ENCODE measurements at places on chromosomes 7 and 10.

GRCh38 chr7:139909379-139910050 is 80.5 kb downstream of the TBXAS1 start:
- DNase-seq = no peak

DNA sequence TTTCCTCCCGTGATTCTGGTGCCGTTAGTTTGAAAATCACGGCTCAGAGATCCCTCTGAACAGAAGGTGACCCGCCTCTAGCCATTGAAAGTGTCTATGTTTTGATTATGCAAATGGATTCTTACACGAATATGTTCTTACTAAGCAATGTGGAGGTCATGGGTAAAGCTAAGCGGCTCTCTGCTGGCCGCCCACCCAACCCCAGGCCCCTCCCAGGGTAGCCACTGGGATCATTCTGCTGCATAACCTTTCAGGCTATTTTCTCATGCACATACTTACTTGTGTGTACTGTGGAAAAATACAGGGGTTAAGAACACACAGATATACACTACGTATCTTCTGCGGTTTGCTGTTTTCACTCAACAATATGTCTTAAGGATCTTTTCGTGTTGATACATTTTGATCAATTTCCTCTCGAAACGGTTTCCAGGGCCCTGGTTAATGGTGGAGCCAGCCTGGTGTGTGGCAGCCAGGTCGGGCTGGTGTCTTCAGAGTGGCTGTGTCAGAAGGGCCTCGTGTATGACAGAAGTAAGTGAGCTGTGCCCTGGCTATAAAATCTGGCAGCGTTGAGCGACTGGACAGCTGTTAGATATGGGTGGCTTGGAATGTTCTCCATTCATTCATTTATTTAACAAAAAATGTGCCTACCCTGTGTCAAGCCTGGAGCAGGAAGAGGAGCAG is 29.9 kb downstream of the ZNF783 start:
- no peak for DNase-seq

GRCh38 chr10:127556916-127557315 is 7.8 kb downstream of the NPS start:
- no peak for DNase-seq

DNA sequence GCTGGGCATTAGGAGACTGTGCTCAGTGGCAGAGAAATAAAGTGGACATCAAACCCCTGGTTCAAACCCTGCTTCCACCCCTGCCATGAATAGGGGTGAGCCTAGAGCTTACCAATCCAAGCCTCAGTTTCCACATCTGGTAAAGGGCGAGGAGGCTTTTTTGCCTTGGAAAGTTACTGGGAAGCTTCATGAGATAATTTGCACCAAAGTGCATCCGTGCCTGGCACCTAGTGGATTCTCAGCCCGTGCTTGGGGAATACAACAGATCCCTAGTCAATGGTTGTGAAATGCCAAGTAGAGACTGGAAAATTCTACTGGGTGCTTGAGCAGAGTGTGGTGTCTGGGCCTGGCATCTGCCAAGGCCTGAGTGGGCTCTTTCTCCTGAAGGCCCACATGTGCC is 158.7 kb upstream of the ZMIZ1 start:
- no peak for DNase-seq

DNA sequence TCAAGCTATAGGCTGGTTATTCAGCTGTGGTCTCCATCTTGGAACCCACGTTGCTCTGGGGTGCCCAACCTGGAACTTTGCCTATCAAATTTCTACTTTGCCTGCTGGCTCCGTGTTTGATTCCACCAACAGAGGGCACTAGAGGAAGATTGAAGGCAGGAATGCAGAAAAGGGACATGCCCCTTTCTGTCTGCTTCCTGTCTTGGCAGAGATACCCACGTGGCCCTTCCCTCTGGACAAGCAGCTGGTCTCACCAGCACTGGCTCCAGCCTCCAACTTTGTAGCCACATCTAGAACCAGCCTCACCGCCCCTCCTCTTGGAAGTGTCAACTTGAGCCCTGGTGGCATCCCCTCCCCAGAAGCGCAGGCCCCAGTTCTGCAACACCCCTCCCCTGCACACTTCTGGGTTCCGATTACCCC is 52.1 kb upstream of the ZNF438 start:
- peak; percentile 28 for DNase-seq

DNA sequence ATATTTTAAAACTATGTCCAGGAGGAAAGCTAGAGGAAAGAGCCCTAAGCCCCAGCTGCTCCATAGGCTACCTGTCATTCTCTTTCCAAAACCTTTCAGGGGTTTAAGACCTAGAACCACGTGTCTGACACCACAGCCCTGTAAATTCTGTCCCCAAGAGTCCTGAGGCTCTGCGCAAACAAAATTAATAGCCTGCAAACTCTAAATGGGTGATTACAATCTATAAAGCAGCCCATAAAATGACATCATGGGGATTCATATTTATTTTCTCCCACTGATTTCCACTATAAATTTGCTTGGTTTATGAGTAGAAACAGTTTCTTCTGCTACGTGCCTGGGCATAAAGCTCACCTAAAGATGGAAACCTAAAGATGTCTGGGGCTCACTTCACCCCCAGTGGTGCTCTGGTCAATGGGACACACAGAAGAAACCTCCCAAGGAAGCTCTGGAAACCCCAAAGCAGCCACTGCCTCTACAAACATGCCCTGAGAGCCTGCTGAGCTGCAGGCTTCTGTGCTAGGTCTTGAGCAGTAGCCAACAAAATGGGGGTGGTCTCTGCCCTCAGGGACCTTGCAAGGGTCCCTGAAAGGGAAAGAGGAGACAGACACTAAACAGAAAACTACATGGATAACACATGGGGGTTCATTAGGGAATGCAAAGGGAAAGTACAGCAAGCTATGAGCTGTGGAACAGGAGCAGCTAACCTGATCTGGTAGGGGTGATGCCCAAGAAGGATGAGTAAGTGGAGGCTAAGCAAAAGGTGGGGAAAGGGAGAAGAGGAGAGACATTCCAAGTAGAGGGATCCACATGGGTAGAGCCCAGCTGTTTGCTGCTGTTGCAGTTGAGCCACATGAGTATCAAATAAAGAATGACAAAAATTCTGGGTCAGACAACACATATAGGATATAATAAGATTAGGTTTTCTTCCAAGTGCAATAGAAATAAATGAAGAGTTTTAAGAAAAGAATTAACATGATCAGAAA is 331.7 kb downstream of the KCNMA1 start:
- no peak for DNase-seq

- DNase-seq = no peak
These were observed 140.8 kb downstream of the ETV1 start for GRCh38 chr7:13848681-13849131.

DNA sequence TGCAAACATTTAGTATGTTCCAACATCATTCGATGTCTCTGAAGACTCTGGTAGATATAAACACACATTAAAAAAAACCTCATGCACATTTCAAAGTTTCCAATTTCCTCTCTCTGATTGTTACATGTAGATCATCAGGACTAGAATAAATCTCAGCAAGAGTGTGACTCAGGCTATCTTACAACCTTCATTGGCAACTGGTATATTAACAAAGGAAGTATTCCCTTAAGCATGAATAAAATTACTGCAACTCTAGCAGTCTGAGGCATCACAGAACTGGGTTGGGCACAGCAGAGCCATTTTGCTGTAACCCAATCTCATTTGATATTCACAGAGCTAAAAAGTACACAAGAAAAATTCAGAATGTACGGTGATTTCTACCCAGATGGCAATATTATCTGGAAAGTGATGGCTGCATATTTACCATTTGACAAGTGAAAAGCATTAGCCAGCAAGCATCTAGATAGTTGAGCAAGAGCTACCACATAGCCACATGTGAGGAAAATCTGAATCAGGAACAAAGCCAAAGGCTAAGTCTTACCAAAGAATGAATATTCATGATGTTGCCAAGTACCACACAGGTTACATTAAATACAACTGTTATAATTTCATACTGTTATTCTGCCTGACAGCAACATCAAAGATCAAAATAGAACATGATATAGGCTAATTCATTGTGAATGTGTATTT is 232.2 kb downstream of the CRPPA start:
- DNase-seq = no peak

- no peak for DNase-seq
These were observed 12.1 kb upstream of the LAMB1 start for GRCh38 chr7:108014747-108015682.

DNA sequence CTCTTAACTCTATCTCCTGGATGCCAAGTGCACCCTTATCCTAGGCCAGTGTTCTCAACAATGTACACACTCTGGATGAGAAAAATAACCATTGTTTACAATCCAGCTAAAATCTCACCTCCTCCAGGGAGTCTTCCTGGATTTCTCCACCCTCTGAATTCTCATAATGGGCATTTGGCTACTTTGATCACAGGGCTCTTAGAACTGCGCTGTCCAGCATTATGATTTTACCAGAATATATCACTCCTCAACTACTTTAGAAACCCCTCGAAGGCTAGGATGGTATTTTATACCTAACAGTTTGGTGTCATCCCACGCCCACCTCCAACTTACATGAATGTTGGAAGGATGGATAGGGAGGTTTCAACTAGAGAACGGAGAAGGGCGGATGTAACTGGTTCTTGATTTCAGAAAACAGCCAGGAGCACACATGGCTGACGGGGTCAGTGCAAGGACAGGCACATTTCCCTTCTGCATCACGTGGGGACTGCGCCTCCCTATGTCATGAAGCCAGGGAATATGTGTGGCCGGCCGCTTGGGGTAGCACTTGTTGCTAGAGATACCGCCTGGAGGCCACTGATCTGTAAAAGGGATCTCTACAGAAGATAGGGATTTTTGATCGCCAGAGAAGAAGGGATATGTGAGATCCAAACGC is 1.2 kb upstream of the ATP6V0E2 start:
- DNase-seq = peak; percentile 76

DNA sequence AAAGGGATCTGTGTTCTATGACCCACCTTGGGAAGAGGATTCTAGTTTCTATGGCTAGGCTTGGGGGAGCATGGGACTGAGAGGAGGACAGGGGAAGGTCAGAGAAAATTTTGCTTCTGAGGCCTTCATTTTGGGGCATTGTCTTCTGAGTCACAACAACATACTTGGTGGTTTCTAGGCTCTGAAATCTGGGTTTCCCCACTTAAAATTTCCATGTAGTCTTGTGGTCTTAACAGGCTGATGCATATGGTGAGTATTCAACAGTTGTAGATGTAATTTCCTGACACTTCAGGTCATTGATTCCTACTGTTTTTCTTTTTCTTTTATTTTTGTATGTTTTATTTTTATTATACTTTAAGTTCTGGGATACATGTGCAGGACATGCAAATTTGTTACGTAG is 88.5 kb downstream of the ANKRD7 start:
- no peak for DNase-seq

DNA sequence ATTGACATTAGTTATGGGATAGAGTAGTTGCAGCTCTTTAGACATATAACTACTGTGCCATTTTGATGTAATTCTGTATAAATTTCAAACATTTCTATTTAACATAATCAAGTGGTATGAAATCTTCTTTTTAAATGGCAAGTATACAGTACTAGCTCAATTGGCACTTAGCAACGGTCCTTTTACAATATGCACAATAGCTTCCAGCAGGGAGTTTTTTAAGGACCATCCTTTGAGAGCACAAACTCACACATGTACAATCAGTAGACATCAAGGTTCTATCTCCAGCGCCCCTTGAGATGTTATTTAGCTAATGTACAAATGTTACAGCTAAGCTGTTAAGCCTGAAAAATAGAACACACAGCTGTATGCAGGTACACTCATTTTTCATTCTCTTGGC is 480.7 kb downstream of the TFEC start:
- no peak for DNase-seq

GRCh38 chr7:133024596-133024995 is 57.3 kb downstream of the CHCHD3 start:
- DNase-seq = peak; percentile 14

DNA sequence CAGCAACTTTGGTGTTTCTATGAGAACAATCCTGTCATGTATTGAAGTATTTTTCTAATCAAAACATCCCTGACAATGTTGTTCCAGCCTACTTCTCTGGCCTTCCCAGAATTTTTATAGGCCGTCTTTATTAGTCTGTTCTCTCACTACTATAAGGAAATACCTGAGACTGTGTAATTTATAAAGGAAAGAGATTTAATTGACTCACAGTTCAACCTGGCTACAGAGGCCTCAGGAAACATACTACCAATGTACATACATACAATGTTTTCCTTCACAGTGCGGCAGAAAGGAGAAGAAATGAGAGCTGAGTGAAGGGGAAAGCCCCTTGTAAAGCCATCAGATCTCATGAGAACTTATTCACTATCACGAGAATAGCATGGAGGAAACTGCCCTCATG is 484.7 kb upstream of the PODXL start:
- DNase-seq = no peak

- DNase-seq = no peak
These were observed 53.8 kb downstream of the PARP12 start for GRCh38 chr7:140008755-140009610.

GRCh38 chr10:104559935-104560334 is 81.2 kb upstream of the SORCS3 start:
- no peak for DNase-seq

DNA sequence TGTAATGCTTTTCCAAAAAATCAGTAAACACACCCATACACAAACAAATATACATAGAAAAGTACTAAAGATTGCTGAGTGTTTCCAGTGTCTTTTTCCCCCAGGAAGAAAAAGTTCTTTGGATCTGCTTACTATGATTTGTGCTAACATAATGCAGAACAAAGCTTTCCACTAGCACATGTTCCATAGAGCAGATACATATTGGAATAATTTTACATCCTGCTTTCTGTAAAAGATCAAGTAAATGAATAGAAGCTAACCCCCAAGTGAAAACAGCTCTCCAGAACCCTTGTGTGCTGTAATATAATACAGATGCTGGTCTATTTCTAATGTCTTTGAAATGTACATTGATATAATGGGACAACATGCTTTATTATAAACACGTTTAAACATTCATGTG is 125.5 kb downstream of the PON1 start:
- no peak for DNase-seq

DNA sequence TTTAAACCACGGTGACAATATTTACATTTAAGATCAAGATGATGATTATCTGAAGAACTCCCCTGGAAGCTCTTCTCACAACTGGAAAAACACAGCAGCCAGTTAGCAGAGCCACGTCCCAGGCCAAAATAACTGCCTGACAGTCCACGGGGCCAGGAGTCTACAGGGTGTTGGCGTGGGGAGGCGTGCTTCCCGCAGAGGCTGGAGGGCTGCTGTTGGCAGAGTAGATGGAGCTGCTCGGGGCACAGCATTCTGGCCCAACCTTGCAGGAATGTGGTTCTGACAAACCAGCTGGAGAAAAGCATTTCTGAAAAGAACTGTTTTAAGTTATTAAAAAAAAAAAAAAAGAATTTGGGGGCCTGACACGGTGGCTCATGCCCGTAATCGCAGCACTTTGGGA is 177.9 kb downstream of the EBF3 start:
- DNase-seq = no peak
